ENCODE measurements at places on chromosomes 7 and 10.

GRCh38 chr10:33612551-33612950 lies 278.1 kb upstream of the NRP1 start:
- peak; percentile 18 for DNase-seq

DNA sequence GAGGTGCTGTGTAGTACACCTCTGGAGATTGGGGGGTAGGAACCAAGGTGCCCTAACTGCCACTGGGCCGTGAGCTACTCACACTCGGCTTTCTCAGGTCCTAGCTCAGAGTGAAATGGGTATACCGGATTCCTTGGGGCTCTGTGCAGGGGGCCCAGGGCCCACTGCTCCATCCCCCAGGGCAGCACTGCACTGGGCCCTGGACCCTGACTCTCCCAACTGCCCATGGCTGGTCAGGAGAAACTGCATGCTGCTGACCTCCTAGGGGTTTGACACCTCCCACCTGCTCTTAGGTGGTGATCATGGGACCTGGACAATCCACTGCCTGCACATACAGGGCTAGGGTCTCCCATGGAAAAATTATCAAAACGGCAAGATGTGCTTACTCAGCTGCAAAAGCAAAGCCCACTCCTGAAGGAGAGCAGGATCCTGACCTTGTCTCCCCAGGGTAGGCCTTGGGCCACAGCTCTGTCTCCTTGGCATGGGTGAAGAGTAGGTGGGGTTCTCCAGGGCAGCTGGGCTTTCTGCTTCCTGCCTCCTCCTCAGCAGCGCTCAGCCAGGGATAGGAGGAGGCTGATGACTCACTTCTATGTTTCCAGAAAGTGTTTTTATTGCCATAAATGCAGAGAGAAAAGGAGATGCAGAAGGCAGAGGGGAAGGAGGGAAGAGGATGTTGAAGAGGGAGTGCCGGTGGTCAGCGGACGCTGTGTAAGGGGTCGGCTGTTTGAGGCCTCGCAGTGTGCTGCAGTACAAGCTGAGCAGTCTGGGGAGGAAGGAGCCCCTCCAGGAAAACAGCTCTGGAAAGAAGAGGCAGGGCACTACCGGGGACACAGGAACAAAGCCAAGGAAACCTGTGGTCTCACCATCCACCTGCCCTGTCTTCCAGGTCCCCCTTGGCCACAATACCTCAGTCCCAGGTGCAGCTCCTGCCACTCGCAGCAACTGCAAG lies 107.8 kb downstream of the ARHGAP22 start:
- DNase-seq = peak; percentile 36

DNA sequence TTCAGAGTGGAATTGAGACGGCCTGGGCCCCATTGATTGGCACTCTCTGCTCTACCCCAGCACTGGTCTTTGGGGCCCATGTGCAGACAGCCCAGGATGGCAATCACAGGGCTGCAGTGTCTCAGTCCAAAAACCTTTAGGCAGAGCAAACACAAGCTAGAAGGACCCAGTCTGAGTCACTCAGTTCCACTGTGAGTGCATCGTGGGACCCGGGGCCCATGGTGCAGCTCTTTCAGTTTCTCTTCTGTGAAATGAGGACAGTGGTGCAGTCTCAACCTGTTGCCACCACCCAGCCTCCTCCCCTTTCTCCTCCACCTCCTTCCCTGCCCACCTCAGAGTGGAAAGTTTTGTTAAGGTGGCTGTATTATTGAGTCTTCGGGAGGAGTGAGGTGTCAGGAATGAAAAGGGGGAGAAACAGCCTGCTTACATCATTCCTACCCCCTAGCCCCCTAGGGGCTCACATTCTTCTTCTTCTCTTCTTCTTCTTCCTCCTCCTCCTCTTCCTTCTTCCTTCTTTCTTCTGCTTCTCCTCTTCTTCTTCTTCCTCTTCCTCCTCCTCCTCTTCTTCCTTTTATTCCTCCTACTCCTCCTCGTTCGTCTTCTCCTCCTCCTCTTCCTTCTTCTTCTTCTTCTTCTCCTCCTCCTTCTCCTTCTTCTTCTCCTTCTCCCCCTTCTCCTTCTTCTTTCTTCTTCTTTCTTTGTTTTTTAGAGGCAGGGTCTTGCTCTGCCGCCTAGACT lies 19.5 kb upstream of the CARD11 start:
- DNase-seq = no peak

DNA sequence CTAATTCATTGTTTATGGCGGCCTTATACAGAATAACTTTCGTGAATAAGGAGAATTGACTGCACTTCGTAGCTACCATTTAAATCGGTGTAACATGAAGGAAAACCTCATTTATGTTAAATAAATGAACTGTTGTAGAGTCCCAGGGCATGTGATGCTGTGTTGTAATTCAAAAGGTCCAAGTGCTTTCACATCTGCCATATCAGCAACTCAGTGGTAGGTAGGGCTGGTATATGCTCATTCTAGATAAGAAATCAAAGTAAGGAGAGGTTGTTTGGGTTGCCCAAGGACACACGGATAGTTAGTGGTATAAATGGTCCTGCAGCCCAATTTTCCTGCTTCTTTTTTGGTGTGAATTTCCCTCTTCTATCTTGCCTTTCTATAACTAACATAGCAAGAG lies 15.8 kb downstream of the BBS9 start:
- DNase-seq = no peak

DNA sequence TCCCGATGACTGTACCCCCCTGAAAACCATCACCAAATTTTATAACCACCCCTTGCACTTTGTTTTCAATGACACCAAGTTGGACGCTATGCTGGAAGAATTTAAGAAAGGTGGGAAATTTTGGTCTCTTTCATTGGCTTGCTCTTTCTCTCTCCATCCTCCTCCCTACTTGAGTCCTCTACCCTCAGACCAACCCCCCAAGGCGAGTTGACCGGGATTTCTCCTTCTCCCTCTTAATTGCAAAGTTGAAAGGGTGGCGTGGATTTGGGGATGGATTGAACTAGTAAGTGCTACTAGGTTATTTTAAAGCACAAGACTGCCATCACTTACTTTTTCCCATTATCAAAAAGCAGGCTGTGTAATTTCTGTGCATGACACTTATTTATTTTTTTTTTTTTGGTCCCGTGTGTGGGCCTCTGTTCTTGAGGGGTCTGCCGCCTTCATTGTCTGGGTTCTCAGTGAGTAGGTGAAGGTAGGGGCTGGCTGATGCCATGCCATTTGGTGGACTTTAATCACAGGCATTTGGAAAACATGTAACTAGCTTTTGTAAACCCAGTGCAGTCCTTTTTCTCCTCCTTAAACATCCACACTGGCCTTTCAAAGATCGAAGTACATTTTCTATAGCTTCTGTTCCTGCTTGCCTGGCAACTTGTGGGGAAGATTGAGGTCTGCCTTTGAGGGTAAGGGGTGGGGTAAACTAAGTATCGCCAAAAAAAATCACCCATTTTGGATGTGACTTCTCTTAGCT lies 2.1 kb downstream of the CNNM2 start:
- no peak for DNase-seq

GRCh38 chr7:26233902-26234511 lies 32.5 kb downstream of the CBX3 start:
- no peak for DNase-seq

DNA sequence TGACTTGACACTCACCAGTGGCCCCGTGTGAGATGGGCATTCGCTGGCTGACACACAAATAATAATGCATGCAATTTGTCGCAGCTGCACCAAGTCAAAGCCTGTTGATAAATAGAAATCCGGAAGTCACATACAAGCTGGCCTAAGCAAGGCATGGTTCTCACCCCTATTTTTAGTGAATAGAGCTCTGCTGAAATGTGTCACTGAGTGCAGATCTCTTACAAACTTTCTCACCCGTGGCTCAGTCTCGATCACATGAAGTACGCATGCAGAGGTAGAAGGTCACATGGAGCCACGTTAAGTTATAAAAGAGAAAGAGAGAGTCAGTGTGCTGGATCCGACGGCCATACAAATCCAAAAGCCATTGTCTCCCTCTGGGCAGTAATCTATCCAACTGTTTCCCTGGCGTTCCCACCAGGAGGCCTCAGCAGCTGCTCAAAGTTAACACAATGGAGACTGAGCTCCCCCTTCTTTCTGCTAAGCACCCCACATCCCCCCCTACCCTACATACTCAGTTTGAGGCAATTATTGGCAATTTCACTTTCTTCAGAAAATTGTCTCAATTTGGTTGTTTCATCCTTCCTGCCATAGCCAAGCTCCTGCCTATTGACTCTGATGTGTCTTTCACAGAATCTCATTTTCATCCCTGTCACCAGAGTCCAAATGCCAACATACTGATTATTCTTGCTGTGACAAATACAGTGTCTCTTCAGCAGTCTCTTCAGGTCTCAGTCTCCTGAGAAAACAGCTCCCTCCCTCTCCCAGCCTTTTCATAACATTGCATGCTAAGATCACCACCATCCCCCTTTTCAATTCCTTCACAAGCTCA lies 473.3 kb upstream of the NRP1 start:
- DNase-seq = no peak

DNA sequence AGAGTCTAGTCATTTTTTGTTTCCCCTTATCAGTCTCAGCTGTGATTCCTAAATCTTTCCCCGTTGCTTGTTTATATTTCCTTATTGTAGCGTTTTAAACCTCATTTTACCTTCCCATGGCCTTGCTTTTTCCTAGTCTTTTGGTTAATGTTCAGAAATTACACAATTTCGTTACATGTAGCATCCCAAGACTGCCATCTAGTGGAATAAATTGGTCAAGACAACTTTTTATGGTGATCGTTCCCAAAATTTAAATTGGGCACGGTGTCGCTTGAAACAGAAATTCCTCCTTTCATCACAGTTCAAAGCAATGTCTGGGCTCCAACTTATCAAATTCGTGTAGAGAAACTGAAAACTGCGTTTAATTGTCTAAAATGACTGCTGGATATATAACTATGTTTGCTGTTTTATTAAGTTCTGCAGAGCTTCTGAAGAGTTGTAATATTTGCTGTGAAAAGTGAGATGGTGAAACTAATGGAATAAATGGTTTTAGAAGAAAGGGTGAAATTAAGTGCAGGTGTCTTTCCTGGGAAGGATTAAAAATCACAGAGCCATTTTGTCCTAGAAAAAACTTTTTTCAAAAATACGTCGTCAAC lies 370.2 kb downstream of the PHF14 start:
- DNase-seq = peak; percentile 22

DNA sequence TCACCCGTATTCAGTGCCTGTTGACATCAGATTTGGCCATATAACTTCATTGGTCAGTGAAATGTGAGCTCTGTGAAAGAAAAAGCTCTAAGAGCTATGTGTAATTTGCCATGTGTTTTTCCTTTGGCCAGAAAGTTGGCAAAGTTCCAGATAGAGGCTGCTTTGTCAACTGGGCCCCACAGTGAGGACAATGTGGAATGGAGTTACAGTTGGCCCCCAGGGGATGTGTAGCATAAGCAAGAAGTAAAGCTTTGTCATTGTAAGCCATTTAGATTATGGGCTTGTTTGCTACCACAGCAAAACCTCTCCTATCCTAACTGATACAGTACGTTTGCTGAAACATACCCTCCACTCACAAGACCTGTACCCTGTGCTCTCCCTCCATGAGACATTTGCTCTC lies 119.1 kb upstream of the HABP2 start:
- no peak for DNase-seq

GRCh38 chr7:63931057-63931600 lies 67.5 kb upstream of the ZNF722 start:
- no peak for DNase-seq

DNA sequence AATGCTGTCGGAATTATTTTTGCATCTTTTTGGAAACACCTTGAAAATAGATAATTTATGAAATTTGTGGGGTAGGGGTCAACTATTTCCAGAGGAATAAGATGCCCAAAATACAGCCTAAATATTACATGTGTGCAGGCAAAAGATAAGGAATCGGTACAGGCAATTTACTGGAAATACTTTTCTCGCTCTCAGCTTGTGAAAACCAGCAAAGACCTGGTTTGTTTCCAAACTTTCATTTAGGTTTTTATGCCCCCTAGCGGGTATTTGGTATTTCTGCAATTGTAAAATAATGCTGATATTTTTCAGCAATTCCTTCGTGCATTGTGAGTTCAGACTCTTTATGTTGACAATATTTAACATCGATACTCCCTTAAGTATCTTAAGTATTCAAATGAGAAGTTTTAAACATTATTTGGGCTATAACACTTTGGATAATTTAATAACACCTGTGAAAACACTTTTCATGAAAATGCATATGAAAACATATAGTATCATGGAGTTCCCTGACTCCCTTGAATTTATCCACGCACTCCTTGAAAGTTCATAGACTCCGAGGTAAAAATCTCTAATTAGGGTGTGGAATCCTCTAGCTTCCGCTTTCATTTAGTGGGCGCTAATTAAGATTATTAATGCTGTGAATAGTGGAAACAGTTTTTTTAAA lies 132.4 kb downstream of the TSPAN12 start:
- DNase-seq = peak; percentile 4

DNA sequence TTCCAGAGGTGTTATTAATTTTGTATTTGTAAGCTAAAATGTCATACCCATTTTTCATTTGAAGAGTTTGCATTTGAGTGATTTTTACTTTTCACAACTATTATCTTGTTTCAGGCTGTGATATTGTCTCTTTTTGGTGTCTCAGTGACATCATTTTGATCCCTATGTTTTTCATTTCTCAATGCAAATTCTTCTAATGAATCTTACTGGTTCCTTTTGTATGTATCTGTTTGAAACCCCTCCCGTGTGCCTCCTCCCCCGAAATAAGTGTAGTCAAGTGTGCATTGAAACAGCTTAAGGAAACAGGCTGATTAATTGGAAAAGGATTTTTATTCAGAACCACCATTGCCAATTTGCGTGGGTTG lies 77.8 kb downstream of the SHH start:
- no peak for DNase-seq

- no peak for DNase-seq
Measured at GRCh38 chr10:68795886-68796532, 31.3 kb upstream of the STOX1 start.

- DNase-seq = no peak
Measured at GRCh38 chr10:115771755-115772154, 501.3 kb downstream of the GFRA1 start.

DNA sequence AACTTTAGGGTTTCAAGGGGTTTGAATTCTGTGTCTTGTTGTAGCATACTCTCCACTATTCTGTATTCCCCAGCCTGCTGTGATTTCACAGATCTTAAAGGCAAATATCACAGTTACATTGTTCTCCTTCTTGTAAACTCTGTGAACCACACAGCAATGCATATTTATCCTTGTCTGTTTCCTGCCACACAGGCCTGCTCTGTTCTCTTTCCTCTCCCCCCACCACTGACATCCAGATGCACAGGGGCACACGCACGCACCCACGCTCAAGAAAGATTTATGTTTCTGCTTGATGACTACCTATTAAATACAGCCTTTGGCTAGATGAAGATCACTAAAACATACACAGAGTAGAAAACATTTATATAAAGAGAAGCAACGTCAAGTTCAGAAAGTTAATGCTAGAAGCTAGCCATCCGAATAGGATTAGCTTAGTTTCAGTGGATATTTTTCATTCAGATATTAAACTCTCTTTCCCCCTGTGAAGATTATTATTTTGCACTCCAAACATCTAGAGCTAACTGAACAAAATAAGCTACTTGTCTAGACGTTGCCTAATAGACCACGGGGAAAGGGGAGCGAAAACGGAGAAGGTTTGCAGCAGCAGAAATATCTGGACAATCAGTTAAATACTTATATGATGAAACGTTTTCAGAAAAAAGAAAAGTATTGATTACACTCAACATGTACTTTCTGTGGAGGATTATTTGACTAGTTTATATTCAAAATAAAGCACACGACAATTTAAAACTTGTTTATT lies 193.1 kb upstream of the SEMA3C start:
- DNase-seq = no peak

- no peak for DNase-seq
Measured at GRCh38 chr10:89303161-89303560, 1.3 kb downstream of the IFIT2 start.

GRCh38 chr10:22737587-22737986 lies 23.2 kb upstream of the PIP4K2A start:
- DNase-seq = peak; percentile 44

GRCh38 chr10:61899997-61900828 lies 1.3 kb upstream of the ARID5B start:
- DNase-seq = peak; percentile 56
